Activated T-cell treated with anti-CD3 and anti-CD28 coated beads, Interleukin-2, amount 50 U/mL, for 72 hours (primary cell): ENCODE measurements at places on chromosomes 6 and 20.

DNA sequence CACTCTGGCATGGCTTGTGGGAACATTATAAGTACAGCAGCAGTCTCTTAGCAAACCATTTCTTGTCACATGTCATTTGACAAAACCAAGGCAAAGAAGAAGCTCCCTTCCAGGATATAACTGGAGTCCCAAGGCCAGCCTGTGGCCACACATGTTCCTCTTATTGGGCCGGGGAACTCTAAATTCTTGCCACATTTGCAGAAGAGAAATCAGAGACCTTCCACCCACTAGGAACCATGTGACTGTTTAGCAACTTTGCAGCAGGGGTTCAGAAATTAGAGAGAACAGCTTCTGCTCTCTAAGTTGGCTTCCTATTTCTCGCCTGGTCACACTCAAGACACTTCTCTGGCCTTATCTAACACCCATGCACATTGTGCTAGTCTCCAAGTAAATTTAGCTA, 20.4 kb upstream of the MEP1A start:
- no peak for DNase-seq

- peak; percentile 29 for DNase-seq
These were observed 650 bp downstream of the DCBLD1 start for GRCh38 chr6:117483004-117483644.

DNA sequence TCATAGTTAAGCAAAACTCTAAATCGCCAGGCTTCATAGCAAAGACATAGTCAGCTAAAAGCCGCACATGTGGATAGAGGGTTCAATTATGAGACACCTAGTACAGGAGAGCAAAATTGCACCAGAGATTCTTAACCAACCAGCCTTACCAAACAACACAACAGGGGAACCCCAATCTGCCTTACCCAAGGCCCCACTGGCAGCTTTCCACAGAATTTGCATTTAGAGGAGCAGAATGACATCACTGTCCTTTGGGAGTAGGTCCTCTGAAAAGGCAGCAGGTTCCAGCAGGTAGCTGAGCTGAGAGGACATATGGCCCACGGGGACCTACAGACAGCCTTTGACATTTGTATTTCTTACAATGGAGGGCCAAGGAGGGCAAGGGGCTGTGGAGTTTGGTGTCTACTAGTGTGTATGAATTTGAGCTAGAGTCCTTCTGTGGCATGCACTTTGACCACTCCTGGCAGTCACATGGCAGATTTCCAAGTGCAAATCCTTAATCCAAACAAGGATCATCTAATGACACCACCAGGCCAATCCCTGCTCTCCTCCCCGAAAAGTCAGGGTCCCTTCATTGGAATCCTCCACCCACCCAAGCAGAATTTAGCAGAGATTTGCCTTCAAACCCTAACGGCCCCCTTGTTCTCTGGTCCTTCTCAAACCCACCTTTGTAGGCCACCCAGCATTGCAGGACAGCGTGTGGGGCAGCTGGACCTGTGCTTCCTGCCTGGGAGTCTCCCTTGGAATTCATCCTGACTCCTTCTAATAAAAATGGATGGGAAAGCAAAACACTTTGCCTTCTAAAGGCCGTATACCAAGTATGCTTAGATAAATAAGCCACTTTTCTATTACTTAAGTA, 171.2 kb upstream of the SUPT3H start:
- peak; percentile 26 for DNase-seq

DNA sequence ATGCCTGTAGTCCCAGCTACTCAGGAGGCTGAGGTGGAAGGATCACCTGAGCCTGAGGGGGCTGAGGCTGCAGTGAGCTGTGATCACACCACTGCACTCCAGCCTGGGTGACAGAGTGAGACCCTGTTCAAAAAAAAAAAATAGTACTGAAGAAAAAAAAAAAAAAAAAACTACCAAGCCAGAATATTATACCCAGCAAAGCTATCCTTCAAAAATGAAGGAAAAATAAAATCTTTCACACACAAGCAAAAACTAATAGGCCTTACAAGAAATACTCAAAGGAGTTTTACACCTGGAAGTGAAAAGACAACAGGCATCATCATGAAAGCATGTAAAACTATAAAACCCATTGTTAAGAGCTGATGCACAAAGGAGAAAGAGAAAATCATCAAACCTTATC, 37.5 kb upstream of the SRSF6 start:
- DNase-seq, result no peak

- peak; percentile 79 for DNase-seq
These were observed 684 bp downstream of the ZNFX1 start for GRCh38 chr20:49276961-49277785.

- no peak for DNase-seq
These were observed 79.2 kb downstream of the PRND start for GRCh38 chr20:4800676-4801449.

- DNase-seq, result no peak
These were observed 47.2 kb upstream of the SYNDIG1 start for GRCh38 chr20:24422091-24422760.

DNA sequence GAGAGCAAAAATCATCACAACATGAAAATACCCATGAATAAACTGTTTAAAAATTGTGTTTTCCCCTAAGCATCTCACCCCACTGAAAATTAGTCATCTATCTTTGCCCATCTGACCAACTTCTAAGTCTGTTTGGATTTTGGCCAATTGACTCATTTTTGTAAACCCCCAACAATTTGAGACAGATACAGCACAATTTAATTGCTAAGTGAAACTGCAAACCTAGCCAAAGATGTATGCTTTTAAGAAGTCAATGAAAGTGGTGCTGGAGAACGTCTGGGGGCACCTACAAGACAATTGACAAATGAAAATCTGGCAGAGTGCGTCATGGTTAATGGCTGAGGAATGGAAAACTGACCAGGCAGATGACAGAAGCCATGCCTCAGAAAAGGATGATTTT, 30.9 kb upstream of the SLC24A3 start:
- DNase-seq, result no peak

DNA sequence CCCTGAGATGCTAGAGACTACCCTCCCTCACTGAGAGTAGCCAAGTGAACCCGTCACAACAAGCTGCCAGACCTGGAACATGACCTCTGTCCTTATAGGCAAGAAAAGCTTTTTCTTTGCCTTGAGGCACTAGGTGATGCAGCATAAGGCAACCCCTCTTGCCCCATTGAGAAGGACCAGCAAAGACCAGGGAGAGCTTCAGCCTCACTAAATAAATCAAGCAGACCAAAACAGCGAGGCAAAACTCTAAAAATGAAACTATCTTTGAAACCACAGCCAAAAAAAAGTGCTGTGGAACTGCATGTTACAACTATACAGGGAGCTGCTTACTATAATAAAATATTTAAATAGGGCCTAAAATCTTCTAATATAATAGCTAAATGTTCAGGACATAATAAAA, 62.6 kb upstream of the FAM83B start:
- no peak for DNase-seq

DNA sequence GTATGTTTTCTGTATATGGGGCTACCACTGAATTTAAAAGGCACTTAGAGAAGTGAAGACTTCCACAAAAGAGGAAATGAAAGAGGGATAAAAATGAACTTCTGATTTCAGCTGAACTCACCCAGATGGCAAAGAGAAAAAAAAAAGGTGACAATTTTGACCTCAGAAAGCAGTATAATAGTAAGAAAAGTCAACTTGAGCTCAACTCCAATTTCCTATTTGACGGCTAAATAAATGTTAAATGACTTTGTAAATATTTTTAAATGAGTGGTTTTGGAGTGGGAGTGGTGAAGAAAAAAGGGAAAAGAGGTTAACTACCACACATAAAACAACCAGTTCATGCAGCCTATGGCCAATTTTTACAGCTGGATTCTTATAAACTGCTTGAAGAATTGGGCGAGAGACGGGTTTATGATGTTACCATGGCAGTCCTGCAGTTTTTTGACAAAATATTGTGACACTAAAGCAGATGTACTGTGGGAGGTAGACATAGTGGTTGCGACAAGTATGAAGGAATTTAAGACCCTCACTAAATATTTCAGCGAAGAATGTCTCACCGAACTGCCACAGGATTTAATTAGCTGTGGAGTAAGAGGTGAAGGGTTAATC, 49.8 kb upstream of the ADTRP start:
- DNase-seq, result no peak

DNA sequence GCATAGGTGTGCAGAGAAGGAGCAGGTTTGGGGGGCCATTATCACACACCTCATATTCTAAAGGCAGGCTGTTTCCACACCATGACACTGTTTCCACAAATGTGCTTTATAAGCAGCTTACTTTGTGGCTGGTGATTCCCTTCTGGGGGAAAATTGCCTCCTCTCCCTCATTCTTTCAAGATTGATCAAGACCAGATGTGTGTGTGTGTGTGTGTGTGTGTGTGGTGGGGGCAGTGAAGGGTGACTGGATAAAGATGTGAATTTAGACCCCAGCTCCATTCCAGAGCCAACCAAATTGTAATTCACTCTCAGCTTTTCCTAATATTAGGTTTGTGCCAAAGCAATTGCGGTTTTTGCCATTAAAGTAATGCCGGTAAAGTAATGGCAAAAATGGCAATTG, 45.6 kb downstream of the EDN3 start:
- no peak for DNase-seq

DNA sequence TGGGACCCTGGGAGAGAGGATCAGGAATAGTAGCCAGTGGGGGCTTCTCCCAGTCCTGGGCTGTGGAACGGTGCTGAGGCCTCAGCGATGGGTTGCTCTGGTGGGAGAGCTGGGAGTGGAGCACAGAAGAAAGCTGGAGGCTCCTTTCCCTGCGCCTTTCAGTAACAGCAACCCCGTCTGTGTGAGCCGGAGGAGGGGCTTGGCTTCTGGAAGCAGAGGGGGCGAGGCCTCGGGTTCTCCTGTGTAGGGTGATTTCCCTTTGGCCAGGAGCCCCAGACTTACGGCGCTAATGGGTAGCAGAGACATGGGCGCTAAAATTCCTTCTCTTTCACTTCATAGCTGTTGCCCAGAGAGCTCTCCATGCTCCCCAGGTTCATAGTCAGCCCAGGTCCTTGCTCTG, 55.0 kb downstream of the DAAM2 start:
- no peak for DNase-seq

DNA sequence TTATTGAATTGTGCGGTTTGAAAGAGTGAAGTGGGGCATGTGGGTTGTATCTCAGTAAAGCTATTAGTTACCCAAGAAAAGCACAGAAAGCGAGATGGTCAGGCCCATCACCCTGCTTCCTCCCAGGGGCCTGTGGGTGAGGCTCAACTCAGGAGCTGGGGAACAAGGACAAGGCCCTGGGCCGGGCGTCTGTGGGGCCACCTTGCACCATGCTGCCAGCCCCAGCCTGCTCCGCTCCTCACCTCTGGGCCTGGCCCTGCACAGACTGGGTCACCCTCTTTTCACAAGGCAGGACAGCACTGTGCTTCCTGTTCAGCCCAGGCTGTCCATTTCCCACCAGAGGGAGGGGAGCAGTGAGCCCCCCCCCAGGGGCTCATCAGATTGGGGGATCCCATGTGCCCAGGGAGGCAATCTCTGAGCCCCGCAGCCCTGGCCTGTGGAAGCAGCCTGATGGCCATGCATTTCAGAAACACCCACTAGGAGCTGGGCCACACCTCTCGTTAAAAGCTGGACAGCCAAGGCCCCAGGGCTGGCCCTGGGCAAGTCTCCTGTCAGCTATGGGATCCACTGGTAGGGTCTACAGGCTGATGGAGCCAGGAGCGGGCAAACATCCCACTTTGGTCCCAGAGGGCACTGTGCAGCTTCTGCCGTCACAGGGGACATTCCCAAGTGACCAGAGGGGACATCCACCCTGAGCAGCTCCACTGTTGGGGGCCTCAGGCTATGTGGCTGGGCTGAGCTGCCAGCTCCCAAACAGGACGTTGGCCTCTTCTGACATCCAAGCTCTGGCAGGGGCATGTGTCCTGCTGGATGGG, 55.9 kb downstream of the YTHDF1 start:
- no peak for DNase-seq

DNA sequence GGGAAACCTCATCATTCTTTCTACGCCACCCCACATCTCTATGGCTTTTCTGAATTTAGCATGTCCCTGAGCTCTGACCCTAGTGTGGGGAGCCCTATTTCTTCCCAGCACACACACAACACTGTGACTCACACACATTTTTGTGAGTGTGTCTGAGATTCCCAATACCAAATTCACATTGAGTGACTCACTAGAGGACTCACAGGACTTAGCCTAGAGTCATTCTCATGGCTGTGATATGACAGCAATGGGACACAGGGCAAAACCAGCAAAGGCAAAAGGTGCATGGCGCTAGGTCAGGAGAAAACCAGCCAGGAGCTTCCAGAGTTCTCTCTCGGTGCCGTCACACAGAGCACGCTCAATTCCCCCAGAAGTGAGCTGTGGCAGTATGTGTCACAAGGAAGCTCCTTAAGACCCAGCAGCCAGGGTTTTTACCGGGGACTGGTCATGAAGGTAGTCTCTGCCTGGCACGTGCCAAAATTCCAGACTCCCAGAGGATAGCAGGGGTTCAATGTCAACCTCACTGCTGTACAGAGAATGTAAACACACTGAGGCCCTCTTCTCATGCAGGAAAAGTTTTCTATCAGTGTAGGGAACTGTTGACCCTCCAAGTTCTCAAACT, 6.2 kb downstream of the CSTL1 start:
- DNase-seq, result no peak
